K562 (cell line): ENCODE measurements at places on chromosomes 16 and 17.

DNA sequence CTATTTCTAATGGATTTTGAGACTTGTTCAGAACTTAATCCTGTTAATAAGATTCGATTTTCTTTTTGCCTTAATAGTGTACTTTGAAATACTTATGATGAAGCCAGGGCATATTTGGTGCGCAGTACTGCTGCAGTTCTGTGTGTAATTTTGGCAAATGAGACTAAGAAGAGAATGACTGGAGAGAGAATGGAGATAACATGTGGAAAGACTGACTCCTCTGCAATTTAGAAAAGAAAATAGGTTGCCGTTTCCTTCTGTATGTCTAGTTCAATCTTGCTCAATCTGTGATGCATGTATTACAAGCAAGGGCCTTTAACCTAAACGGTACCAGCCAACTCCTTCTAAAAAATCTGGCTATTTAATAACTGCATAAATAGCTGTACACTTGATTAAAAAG lies 285.1 kb upstream of the CDH11 start:
- DNase-seq: no peak

DNA sequence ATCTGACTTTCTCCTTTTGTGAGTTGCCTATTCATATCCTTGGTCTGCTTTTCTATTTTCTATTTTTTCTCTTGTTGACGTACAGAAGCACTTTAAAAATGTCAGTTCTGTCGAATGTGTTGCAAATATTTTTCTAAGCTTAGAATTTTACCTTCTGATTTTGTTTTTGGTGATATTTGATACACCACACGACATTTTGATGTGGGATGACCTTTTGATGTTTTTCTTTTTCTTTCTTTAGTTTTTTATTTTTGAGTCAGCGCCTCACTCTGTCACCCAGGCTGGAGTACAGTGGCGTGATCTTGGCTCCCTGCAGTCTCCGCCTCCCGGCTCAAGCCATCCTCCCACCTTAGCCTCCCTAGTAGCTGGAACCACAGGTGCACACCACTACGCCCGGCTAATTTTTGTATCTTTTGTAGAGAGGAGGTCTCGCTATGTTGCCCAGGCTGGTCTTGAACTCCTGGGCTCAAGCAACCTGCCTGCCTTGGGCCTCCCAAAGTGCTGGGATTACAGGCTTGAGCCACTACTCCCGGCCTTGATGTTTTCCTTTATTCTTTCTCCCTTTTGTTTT lies 39.6 kb downstream of the WSB1 start:
- DNase-seq: no peak

DNA sequence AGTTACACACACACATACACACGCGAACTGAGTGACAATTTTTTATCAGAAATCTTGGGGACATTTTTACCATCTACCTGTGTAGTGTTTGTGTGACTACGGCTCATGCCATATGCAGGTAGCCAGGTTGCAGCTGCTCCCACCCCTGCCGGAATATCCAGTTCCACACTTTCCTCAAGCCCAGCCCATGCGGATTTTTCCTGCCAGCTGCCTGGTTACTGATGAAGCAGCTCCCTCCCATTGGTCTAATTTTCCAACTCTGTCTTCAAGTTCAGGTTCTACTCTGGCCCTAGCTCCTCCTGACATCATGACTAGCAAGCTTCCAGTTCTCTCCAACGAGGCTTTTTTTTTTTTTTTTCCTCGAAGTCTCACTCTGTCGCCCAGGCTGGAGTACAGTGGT lies 4.8 kb downstream of the GSG1L2 start:
- DNase-seq: no peak

GRCh38 chr16:62035115-62036092 lies 834 bp downstream of the CDH8 start:
- DNase-seq: no peak

- DNase-seq: no peak
These were observed 89.1 kb downstream of the CDH13 start for GRCh38 chr16:82715833-82716232.

- DNase-seq: peak; percentile 22
These were observed 26.5 kb downstream of the SREBF1 start for GRCh38 chr17:17810084-17810894.

- no peak for DNase-seq
These were observed 10.5 kb downstream of the IGSF6 start for GRCh38 chr16:21641916-21642315.

GRCh38 chr16:89334461-89334860 lies 117.0 kb downstream of the ZNF778 start:
- DNase-seq: no peak

DNA sequence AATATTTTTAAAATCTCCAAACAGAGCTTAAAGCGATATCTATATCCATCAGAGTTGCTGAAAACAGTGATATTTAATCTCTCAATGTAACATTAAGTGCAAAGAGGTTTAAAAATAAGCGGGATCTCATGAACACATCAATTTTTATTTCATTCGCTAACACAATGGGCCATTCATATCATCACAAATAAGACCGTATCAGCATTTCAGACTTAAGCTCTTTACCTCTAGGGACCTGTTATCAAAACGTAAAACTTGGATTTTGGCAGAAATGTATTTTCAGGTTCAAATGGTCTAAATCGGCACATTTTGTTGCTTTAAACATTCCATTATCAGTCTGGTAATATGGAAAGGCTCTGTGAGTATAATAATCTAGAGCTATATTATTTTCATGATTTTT lies 77.9 kb downstream of the TOX3 start:
- no peak for DNase-seq

DNA sequence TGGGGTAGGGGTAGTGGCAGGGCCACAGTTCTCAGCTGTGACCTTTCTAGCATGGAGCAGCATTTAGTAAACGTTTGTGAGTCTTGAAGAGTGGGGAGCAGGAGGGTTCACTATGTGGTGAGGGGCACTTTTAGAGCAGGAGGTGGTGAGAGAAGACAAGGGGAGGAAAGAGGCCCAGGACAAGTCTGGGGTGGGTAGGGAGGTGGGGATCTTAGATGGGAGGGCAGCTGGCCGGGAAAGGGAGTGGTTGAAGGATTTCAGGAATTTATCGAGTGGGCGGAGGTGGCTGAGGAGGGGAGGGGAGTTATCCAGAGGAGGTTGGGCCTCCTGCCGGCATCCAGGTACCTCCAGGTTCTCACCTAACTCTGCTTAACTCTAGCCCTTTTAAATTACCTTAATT lies 1.9 kb downstream of the CLEC16A start:
- no peak for DNase-seq

- no peak for DNase-seq
These were observed 33.3 kb downstream of the PKD1L3 start for GRCh38 chr16:71966932-71967331.

DNA sequence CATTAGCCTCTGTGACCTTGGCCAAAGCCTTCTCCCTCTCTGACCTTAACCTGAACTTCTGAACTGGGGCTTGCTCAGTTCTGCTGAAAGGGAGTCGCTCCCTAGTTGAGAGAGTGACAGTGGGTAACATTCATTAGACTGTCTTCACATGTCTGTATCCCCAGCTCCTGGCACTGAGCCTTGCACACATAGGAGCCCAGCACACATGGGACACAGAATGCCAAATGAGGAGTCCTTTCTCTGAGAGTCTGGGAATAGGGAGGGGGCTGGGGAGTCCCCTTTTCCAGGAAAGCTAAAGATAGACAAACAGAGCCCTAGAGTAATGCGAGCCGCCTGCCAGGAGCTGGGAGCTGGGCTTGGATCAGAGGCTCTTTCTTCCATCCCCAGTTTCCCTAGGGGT lies 2.5 kb downstream of the TAC4 start:
- no peak for DNase-seq

- DNase-seq: peak; percentile 57
These were observed 129.4 kb downstream of the TANGO6 start for GRCh38 chr16:68972720-68973119.

DNA sequence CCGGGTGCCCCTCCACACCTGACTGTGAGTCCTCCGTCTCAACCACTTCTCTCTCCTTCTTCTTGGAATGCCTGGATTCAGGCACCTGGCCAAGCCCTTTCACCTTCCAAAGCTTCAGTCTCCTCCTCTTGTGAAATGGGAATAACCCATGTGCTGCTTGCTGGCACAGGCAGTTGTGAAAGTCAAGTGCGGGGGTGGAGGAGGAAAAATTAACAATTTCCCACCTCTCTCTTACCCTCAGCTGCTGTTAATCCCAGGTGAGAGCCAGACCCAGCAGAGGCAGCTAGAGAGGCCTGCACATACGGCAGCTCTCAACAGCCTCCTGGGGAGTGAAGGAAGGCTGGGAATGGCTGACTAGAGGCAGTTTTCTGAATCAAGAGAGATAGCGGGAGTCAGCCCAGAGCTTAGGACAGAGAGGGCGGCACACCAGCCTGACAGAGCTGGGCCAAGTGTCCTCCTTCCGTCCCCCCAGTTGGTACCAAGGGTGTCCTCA lies 77.9 kb upstream of the LGALS9 start:
- no peak for DNase-seq

- no peak for DNase-seq
These were observed 20.7 kb downstream of the SPNS2 start for GRCh38 chr17:4519361-4519788.

GRCh38 chr17:64133546-64134215 lies 3.7 kb upstream of the ERN1 start:
- DNase-seq: peak; percentile 39

GRCh38 chr16:86225905-86226371 lies 284.4 kb upstream of the FOXF1 start:
- DNase-seq: no peak

- DNase-seq: no peak
These were observed 826 bp upstream of the MPO start for GRCh38 chr17:58281511-58282011.

GRCh38 chr17:81451823-81452222 lies 56.6 kb downstream of the BAHCC1 start:
- no peak for DNase-seq

- DNase-seq: no peak
These were observed 4.8 kb upstream of the CCL3 start for GRCh38 chr17:36094746-36095145.

GRCh38 chr17:77959126-77959925 lies 823 bp downstream of the TNRC6C start:
- peak; percentile 65 for DNase-seq

GRCh38 chr16:78882751-78883150 lies 717.8 kb downstream of the MAF start:
- DNase-seq: no peak

DNA sequence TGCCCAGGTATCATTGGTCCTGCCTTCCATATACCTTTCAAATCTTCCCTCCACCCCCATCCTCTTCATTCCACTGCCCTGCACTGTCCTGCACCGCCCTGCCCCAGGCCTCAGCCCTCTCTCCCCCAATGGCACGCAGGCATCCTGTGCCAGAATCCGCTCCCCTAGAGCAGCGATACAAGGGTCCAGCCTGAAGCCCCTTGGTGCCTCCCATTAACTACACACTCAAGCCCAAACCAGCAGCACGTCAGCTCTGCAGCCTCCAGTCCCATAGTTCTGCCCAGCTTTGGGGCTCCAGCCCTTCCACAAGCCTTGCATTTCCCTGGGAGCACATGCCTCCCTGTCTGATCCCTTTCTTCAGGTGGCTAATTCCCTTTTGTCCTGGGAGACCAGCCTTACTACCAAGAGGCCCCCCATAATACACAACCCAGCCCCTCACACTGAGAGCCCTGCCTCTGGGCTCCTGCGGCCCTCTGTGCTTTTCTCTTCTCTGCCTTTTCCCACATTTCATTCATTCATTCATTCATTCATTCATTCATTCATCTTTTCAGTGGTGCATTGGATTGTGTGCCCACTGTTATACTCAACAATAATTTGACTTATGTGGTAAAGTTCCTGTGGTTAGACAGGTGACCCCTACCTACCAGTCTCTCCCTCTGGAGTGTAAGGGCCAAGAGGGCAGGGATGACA lies 26.8 kb upstream of the DLX3 start:
- DNase-seq: no peak

DNA sequence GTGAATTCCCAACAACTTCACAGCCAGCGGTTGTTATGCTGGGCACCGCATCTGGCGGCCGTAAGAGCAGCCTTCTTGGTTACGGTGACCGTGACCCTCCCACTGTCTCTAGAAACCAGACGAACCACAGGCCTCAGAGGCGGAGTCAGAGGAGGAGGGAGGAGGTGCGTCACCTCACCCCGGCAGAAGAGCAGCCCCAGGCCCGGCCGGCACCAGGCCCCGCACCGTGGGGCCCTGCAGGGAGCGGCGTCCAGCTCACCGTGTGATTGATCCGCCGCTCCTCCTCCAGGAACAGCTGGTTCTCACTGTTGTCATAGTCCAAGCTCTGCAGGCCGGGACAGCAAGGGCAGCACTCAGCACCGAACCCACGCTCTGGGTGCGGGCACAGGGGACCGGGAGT lies 13.7 kb downstream of the CLCN7 start:
- no peak for DNase-seq

GRCh38 chr16:57624044-57624688 lies 4.3 kb upstream of the ADGRG1 start:
- no peak for DNase-seq

GRCh38 chr16:68086860-68087268 lies 1.7 kb downstream of the NFATC3 start:
- peak; percentile 33 for DNase-seq

DNA sequence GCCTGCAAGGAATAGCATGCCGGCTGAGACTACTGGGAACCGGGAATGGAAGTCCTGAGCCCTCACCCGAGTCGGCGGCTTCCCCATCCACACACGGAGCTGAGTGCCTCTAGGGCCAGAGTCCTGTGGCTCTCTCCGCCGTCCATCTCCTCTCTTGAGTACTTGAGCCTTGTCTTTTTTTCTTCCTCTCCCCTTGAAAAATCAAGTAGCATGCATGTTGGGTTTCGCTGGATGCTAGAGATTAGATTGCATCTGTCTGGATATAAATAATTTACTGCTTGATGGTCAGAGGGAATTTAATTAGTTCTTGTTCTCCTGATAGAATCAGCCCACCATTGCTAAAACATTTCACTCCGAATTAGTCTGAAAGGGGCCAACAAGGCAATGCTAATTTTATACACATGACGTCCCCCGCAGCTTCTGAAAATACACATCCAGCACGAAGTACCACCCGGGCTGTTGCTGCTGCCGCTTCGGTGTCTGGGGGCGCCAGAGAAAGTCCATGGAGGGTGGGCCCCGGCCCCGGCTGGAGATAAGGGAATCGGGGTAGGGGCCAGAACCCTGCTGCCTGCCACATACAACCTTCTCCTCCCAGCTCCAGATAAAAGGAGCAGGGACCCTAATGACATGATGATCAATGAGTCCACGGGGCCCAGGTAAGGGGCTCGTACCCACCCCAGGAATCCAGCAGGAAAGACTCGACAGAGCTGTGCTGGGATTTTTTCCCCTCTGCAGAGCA lies 48.5 kb downstream of the RBFOX3 start:
- no peak for DNase-seq

GRCh38 chr17:81302861-81303333 lies 7.8 kb upstream of the SLC38A10 start:
- DNase-seq: no peak

DNA sequence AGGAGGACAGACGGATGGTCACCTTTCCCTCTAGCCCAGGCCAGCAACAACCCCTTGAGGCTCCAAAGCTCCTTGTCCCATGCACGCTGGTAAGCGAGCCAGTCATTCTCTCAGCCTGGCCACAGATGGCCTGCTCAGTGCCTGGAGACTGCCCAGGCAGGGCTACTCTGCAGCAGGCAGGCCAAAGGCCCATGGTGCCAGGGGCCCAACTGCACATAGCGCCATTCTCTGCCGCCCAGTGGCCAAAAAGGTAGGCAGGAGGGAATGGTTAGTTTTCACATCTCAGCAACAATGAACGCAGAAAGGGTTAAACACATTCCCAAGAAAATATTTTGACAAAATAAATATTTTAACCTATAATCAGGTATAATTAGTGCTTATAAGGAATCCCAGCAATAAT lies 7.7 kb upstream of the SREBF1 start:
- DNase-seq: no peak
